Right ventricle myocardium superior (tissue), 1 donor: ENCODE measurements at places on chromosomes 7 and 10.

DNA sequence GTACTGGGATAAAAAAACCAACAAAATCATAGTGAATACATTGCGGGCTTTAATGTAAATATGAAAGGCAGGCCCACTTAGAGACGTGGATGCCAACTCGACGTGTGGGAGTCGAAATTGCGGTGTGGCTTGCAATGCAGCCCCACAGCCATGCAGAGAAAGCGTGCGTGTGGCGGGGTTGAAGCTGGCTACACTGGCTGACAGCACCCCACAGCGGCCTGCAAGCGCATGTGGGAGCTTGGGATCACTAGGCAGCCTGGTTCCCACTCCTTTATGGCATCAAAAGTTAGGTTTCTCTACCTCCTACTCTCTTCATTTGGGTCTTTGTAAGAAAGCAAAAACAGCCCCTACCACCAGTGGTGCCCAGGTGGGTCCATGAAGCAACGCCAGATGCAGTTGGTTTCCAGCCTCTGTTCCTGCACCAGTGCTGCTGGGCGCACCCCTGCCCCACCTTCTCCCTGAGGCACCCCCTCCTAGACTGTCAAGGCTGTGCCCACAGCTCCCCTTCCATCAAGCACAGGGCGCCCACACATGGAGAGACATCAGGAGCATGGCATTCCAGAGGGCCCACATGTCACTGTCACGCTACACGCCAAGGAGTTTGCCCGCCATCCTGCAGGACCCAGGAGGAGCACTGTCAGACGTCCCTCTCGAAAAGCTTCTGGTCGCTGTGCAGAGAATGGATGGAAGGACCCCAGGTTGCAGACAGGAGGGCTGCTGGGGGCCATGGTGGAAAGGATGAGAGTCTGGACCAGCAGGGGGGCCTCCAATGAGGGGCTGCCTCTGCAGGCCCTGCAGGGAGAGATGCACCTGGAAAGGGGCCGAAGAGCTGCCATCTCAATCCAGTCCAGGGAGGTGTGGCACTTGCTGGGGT, 142.9 kb downstream of the PAXIP1 start:
- no peak for DNase-seq

GRCh38 chr10:66747451-66747850, 178.4 kb upstream of the LRRTM3 start:
- DNase-seq: no peak

- DNase-seq: no peak
These were observed 88.3 kb upstream of the CYP26C1 start for GRCh38 chr10:92972066-92972870.

- no peak for DNase-seq
These were observed 27.8 kb downstream of the GET4 start for GRCh38 chr7:903921-904755.

- DNase-seq: no peak
These were observed 15.2 kb upstream of the MKX start for GRCh38 chr10:27760867-27761266.

DNA sequence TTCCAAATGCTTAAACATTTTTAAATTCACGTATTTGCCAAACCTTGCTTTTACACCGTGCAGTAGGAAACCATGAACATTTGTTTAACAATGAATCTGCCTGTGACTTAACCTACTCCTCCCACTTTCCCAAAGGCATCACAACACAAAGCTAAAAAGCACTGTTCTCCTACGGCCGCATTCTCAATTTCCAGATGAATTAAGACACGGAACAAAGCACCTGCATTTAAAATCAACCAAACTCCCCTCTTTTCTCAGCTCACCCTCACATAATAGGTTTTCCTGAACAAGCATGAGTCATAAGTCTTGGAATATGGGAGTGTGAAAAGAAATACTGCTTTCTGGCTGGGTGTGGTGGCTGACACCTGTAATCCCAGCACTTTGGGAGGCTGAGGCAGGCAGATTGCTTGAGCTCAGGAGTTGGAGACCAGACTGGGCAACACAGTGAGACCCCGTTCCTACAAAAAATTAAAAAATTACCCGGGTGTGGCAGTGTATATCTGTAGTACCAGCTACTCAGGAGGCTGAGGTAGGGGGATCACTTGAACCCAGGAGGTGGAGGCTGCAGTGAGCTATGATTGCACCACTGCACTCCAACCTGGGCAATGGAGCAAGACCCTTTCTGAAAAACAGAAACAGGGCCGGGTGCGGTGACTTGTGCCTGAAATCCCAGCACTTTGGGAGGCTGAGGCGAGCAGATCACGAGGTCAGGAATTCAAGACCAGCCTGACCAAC, 51.7 kb upstream of the CYTH3 start:
- DNase-seq: no peak

DNA sequence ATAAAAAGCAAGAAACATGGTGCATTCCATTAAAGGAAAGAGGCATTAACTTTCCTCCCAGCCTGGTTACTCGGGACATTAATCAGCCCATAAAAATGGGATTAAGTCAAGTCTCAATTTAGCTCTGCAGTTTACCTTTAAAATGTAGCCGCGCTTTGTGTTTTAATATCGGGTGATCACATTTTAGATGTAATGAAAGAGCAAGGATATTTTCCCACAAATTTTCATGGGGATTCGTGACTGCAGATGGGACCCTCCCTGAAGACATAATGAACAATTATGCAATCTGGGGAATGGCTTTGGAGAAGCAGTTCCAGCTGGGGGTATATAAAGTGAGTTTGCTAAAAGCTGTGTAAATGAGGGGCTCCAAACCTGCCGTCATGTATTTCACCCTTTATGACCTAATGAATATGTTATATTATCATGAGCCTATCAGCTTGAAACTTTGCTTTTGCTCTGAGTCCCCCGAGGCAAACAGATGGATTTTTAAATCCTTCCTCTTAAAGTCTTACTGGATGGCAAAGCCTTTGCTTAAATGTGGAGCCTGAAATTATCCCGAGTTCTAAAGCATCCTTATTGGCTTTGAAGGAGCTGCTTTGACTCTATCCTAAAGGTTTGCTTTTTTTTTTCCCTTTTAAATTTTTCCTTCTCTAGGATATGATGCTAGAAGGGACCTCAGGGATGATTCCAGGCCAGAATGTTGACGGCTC, 31.8 kb downstream of the BAMBI start:
- DNase-seq: no peak

DNA sequence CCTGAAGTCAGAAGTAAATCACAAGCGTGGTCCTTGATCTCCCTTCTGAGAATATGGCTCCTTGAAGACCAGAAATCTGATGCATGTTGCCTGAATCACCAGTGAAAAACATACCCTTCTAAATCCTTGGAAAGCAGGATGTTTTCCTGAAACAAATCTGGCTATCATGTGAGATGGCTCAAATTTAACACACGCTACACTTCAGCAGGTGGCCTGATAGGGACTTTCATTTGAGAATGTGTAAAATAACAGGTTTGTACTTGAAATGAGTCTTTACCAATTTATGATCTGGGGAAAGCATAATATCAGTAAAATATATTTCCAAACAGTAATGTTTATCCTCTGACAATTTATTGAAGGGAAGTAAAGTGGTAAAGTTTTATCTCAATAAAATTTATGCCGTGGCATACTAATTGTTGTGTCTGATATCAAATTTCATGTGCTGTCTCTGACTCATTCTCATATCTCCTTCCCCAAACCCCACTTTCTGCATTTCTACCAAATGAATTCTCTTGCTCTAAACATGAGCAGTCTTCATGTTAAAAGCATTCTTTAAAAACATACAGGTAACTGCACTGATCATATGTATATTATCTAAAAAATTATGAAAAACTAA, 17.4 kb downstream of the CYP3A4 start:
- no peak for DNase-seq

- no peak for DNase-seq
These were observed 7.0 kb upstream of the PDCD4 start for GRCh38 chr10:110864662-110865140.

DNA sequence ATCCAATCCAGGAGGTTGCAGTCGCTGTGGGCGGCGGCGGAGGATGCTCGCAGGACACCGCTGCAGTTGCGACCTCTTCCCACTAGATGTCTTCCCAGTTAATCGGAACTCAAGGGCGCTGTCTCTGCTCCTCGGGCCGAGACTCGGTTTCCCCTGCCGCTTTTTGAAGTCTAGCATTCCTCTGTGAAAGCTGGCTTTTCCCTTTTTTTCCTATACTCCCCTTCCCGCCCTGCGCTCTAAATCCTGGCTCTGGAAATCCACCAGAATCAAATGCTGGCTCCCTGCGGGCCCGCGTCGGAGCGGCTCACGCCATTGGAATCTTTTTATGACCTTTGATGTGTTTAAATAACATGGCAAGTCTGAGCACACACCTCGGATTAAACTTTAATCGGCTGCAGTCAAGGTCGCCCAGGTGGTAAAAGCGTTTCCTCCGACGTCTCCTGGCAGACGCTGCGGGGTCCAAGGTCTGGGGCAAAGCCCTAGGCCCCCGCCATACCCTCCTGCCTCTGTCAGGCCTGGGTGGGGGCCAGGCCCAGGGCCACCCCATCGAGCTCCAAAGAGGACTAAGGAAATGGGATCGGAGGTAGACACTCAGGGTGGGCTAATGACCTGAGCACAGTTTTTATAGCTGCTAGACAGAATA, 10.7 kb upstream of the HOXA13 start:
- no peak for DNase-seq

DNA sequence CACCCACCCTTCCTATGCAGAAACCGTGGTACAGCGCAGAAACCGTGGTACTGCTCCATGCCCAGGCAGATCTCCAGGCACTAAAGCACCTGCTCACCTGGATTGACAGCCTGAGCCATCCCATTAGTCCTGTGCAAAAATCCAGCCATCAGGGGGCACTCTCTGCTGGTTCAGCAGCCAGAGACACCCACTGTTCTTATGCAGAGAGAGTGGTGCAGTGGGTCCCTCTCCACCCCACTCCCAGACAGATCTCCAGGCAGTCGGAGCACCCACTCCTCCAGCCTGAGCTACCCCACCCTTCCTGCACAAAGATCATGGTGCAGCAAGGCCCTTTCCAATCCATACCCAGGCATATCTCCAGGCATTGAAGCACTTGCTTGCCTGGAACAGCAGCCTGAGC, 219.8 kb downstream of the CTNNA3 start:
- DNase-seq: no peak

GRCh38 chr10:36182606-36183005, 540.5 kb upstream of the FZD8 start:
- DNase-seq: no peak

GRCh38 chr7:95929710-95930280, 157.4 kb downstream of the DYNC1I1 start:
- DNase-seq: no peak

GRCh38 chr10:29604291-29604825, 30.4 kb downstream of the SVIL start:
- no peak for DNase-seq

DNA sequence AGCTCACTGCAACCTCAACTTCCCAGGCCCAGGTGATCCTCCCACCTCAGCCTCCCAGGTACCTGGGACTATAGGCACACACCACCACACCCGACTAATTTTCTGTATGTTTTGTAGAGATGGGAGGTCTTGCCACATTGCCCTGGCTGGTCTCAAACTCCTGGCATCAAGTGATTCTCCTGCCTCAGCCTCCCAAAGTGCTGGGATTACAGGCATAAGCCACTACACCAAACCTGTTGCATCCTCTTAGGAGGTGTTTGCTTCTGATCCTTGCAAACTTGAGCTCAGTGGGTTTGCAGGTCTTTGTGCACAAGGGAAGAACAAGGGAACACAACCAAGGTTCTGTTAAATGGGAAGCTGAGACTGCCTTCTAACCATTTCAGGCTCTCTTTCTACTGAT, 184.6 kb downstream of the ARHGAP12 start:
- no peak for DNase-seq

DNA sequence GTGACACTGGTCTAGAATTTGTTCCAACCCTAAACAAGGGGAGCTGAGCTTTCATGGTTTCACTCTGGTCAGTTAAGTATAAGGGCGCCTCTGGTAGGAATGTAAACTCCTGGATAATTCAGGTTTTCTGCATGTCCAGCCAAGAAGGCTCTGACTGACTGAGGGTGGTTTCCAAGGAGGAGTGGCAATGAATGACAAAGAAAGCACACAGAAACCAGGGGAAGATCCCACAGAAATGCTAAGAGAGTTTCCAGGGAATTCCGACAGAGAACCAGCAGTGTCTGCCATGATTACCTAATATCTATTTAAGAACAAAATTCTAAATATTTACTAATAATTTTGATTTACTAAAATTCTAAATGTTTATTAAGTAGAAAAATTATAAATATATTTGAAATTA, 27.3 kb upstream of the NRG3 start:
- no peak for DNase-seq

DNA sequence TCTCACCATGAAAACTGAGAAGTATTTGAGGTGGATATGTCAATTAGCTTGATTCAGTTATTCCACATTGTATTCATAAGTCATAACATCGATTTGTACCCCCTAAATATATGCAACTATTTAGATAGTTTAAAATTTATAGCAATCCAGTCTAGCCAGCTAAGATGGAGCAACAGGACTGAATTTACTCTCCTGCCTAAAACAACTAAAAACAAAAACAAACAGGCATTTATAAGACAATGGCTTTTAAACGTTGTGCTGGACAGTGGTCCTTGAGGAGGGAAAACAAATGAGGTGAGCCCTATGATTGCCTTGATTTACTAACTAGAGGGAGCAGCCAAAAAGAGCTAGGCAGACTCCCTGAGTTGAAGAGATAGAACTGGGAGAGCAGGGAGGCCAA, 814 bp upstream of the GPAM start:
- DNase-seq: no peak

GRCh38 chr10:110358869-110359629, 54.3 kb upstream of the SMNDC1 start:
- peak; percentile 50 for DNase-seq

DNA sequence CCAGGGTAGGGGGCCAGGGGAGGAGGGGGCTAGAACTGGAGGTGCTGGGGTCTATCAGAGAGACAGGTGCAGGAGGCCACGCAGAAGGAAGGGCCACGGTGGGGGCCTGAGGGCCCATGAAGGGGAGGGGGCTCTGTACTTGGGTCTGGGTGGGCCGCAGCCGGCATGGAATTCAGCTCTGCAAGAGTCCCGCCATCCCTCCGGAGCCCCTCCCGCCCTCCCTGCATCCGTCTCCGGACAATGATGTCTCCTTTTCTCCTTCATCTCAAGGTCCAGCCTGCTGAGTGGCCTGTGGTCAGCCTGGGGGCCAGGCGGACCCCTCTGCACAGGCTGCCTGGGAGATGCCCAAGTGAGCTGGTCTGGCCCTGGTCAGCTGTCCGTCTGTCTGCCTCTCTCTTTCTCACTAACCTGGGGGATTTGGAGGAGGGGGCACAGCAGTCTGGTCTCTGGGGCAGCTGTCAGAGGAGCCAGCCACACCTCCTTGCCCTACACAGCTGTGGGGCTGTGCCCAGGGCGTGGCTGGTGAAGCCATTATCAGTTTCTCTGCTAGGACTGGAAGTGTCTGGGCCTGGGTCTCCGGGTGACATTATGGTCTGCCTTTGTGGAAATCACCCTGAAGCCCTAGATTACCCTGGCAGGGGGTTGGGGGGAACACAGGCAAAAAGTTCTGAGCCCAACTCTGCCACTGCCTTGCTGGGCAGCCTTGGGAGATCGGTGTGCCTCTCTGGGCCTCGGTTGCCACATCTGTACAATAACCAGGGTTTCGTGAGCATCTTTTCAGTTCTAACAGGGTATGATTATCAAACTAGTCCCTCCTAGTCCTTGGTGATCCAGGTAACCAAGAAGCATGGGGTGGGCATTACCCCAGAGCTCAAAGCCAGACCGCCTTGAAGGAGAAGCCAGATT, 19.0 kb upstream of the HSPB1 start:
- DNase-seq: no peak
